ENCODE measurements at places on chromosomes 4 and X. TPM values are rescaled to one million over a fixed set of nuclear protein-coding genes. Genes with fewer than 3 reads are reported as not detected.

TACR3 gene
- not detected for total RNA-seq

HEPH gene
- total RNA-seq, result 23.5 TPM

UGT8 gene
- not detected for total RNA-seq

RBM41 gene
- total RNA-seq, result 11.9 TPM

NR3C2 gene
- 1.9 TPM for total RNA-seq

RASSF6 gene
- total RNA-seq, result not detected

GRCh38 chr4:32499171-32499570 is 1779.0 kb downstream of the PCDH7 start:
- no peak overlapping the region for H3K4me3 ChIP-seq
- H3K36me3 ChIP-seq, result no peaks in the 10 kb centered on the region
- no peaks in the 10 kb centered on the region for H3K27me3 ChIP-seq
- DNase-seq, result no peak
- H3K4me1 ChIP-seq, result no peaks in the 10 kb centered on the region

DNA sequence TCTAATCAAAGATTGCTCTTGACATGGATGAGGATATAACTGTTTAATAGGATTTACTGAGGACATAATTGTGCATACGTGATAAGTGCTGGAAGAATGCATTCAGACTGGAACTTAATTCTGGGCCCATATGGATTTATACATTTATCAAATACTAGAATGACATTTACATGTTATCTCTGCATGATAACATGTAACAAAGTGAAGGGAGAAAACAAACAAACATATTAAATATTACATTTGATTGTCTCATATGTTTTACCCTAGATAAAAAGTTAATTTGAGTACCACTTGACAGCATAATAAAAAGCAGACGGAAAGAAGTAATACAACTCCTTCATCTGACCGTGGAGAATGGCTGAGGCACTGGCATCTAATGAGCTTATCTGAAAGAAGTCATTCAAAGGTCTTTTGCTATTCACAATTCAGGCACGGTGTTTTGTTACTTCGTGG is 297.8 kb downstream of the PPP3CA start:
- no peaks in the 10 kb centered on the region for H3K27me3 ChIP-seq
- no peak overlapping the region for H3K4me3 ChIP-seq
- H3K36me3 ChIP-seq, result peaks cover 1% of the 10 kb centered on the region
- no peak overlapping the region for H3K27ac ChIP-seq
- no peak for DNase-seq

DNA sequence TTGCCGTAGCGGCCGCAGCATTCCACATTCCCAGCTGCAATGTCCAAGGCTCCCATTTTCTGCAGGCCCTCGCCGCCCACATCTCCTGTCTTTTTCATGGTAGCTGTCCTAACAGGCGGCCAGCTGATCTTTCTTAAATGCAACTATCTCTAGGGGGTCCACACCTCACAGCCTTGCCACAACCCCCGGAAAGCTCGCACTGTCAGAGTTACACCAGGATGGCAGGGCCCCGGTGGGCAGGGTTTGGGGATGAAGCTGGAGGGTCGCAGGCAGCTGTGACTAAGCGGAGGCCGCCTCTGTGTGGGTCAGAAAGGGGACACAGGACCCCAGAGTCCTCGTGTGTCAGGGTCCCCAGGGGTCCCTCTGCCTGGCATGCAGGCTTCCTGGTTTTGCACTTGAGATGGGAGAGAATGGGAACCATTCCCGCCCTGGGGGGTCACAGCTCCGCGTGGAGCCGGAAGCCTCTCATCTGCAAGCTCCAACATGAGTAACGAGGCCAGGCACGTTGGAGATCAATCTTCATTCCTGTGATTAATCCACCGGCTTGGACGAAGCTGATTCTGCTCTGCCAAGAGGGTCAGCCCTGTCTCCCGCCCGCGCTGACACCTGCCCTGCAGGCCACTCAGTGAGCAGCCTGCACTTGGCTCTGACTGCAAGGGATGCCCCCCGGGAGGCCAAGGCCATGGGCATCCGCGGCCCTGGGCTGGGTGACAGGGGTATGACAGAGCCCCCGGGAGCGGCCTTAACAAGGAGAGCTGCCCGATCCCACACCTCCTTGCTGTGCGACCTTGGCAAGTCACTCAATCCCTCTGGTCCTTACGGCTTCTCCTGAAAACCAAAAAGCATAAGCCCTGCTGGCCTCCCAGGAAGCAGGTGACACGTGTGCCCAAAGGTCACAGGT is 97.9 kb downstream of the ADRA2C start:
- no peak overlapping the region for H3K27ac ChIP-seq
- DNase-seq, result no peak
- H3K4me1 ChIP-seq, result no peaks in the 10 kb centered on the region
- no peaks in the 10 kb centered on the region for H3K36me3 ChIP-seq

- no peak overlapping the region for H3K27ac ChIP-seq
- DNase-seq, result no peak
- no peaks in the 10 kb centered on the region for H3K4me1 ChIP-seq
- H3K36me3 ChIP-seq, result peaks cover 2% of the 10 kb centered on the region
- no peaks in the 10 kb centered on the region for H3K27me3 ChIP-seq
Observed at GRCh38 chr4:183657564-183657963, 1.4 kb downstream of the RWDD4 start.

- peaks cover 5% of the 10 kb centered on the region for H3K4me1 ChIP-seq
- no peak overlapping the region for H3K4me3 ChIP-seq
- H3K27ac ChIP-seq, result no peak overlapping the region
- no peak for DNase-seq
- peaks cover 4% of the 10 kb centered on the region for H3K27me3 ChIP-seq
Observed at GRCh38 chr4:184169225-184169867, 48.3 kb downstream of the ENPP6 start.

GRCh38 chrX:1357993-1358392 is 21.4 kb downstream of the IL3RA start:
- no peak for DNase-seq
- H3K27ac ChIP-seq, result no peak overlapping the region
- no peaks in the 10 kb centered on the region for H3K27me3 ChIP-seq
- H3K36me3 ChIP-seq, result peaks cover 9% of the 10 kb centered on the region
- no peaks in the 10 kb centered on the region for H3K4me1 ChIP-seq
- no peak overlapping the region for H3K4me3 ChIP-seq

DNA sequence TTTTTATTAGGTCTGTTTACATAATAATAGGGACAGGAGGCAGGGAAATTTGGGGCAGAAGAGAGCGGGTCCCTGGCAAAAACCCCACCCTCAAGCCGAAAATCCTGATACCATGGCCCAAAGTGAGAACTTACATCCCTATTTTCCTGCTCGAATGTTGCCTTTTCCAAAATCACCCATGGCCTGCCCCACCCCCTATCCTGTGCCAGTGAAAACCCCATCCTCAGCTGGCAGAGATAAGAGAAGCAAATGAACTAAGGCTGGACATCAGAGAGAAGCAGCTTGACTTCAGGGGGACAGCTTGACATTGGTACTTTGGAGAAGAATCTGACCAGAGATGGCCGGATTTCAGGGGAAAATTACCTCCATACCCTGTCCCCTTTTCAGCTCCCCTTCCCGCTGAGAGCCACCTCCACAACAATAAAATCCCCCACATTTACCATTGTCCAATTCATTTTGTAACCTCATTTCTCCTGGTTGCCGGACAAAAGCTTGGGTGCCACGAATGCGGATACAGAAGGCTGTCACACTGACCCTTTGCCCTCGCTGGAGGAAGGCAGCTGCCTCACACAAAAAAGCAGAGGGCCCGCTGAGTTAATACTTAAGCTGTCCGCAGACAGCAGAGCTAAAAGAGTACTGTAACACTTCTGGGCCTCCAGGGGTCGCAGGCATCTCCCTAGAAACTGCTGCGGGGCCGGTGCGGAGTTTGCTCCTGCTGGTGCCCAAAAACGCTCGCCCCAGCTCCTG is 196.2 kb downstream of the SNCA start:
- H3K4me3 ChIP-seq, result no peak overlapping the region
- DNase-seq, result peak; percentile 49
- H3K36me3 ChIP-seq, result no peaks in the 10 kb centered on the region
- no peaks in the 10 kb centered on the region for H3K27me3 ChIP-seq

GRCh38 chrX:153554519-153555167 is 37.2 kb downstream of the ATP2B3 start:
- peak; percentile 31 for DNase-seq
- H3K4me3 ChIP-seq, result no peak overlapping the region
- no peaks in the 10 kb centered on the region for H3K36me3 ChIP-seq
- no peaks in the 10 kb centered on the region for H3K4me1 ChIP-seq
- no peak overlapping the region for H3K27ac ChIP-seq
- peaks cover 11% of the 10 kb centered on the region for H3K27me3 ChIP-seq

DNA sequence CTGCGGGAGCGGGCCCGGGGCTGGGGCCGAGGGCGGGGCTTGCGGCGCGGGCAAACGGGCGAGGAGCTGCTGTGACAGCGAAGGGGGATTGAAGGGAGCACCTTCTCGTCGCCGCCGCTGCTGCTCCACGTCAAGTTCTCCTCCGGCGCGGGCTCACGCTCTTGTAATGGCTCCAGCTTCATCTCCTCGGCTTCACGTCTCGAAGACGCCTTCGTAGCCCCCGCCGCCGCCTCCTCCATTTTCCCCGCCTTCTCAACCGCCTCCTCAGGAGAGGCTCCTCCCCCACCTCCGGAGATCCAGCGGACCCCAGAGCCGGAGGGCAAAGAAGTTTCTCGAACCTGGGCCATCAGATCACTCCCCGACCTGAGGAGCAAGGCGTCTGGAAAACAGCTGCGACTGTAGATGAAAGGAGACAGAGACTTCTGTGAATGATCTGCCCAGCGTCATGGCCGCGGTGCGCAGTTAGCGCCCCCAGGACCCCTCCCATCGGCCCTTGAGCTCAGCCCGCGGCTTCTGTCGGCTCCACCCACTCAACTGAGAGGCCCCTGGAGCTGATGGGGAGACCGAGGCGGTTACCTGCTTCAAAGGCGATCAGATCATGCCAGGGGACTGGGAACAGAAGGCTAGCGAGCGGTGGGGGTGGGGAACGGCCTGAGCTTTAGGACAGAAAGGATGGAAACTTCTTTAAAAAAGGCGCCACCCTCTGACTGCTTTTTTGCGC is 895 bp downstream of the USP51 start:
- no peaks in the 10 kb centered on the region for H3K4me1 ChIP-seq
- H3K36me3 ChIP-seq, result no peaks in the 10 kb centered on the region
- peak overlapping the region; percentile 93 for H3K27ac ChIP-seq
- H3K27me3 ChIP-seq, result peaks cover 2% of the 10 kb centered on the region
- DNase-seq, result peak; percentile 8

GRCh38 chrX:47562615-47563243 is 1.7 kb downstream of the ARAF start:
- no peak overlapping the region for H3K27ac ChIP-seq
- H3K36me3 ChIP-seq, result peaks cover 18% of the 10 kb centered on the region
- H3K4me1 ChIP-seq, result 0 out of 2 replicates have a peak, but pooled peaks cover 1% of the 10 kb centered on the region
- no peak for DNase-seq
- no peaks in the 10 kb centered on the region for H3K27me3 ChIP-seq

- no peaks in the 10 kb centered on the region for H3K27me3 ChIP-seq
- H3K27ac ChIP-seq, result no peak overlapping the region
- H3K36me3 ChIP-seq, result peaks cover 14% of the 10 kb centered on the region
- peaks cover 49% of the 10 kb centered on the region for H3K4me1 ChIP-seq
Observed at GRCh38 chr4:1207157-1207470, 34.7 kb upstream of the SPON2 start.

- H3K4me1 ChIP-seq, result peaks cover 2% of the 10 kb centered on the region
- no peak overlapping the region for H3K4me3 ChIP-seq
- DNase-seq, result no peak
- no peaks in the 10 kb centered on the region for H3K36me3 ChIP-seq
Observed at GRCh38 chr4:156374069-156374468, 420.4 kb upstream of the CTSO start.

DNA sequence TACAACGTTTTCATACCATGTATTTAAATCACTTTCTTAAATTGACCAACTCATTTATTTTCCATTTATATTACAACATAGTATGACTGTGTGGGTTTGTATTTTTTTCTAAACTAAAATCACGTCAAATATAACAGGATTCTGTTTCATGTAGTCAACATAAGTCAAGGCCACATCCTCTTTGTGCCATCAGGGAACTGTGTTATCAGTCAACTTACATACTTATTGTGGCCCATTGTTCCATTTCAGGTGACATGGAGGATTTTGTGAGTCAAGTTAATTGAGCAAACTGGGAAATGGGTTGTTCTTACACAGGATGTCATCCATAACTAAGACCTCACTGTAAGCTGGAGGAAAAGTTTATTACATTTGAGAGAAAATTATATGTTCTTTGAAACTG is 35.9 kb downstream of the STK26 start:
- DNase-seq, result no peak
- H3K4me1 ChIP-seq, result no peaks in the 10 kb centered on the region
- no peak overlapping the region for H3K4me3 ChIP-seq
- peaks cover 8% of the 10 kb centered on the region for H3K27me3 ChIP-seq
- H3K27ac ChIP-seq, result no peak overlapping the region

DNA sequence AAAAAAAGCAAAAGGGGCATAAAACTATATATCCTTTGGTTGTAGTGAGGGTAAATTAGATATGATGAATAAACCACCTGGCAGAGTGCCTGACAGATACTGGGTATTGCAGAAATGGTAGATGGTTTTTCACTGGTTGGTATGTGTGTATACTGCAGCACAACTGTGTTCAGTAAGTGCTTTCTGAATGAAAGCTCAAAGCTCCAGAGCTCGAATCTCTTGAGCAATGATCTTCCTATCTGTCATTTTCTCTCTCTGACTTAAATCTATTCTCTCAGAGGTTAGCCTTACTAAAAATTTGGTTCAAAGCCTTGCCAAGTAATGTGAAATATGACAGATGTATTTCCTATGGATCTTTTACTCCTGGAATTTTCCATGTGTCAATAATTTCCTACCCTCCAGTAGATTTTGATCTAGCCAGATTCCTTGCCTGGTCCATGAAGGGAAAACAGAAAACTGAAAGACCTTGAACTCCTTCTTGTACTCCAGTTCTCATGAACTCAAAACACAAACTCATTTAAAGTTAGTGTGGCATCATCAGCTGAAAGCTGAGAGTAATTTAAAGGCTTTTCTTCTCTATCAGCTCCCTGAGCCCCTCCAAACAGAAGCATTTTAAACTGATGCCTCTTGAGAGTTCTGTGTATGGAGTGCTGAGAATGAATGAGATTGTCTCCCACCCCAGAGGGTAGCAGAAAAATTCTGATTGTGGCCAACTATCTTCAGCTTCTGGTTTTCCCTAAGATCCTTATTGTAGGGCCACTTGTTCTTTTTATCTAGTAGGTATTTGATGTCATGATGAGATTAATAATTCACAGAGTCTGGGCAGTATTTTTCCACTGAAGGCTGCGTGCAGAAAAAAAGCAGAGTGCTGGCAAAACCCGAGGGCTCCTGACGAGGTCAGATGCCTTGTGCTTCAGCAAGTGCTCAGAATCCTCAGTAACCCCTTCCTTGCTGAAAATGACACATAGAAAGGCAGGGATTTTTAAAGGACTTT is 363.4 kb upstream of the BOD1L1 start:
- H3K27me3 ChIP-seq, result no peaks in the 10 kb centered on the region
- H3K36me3 ChIP-seq, result no peaks in the 10 kb centered on the region
- H3K4me1 ChIP-seq, result peaks cover 16% of the 10 kb centered on the region
- DNase-seq, result peak; percentile 25
- H3K27ac ChIP-seq, result no peak overlapping the region

GRCh38 chr4:147901916-147902315 is 170.0 kb downstream of the ARHGAP10 start:
- H3K36me3 ChIP-seq, result no peaks in the 10 kb centered on the region
- H3K27me3 ChIP-seq, result no peaks in the 10 kb centered on the region
- peak; percentile 52 for DNase-seq

- H3K36me3 ChIP-seq, result no peaks in the 10 kb centered on the region
- H3K4me3 ChIP-seq, result no peak overlapping the region
- H3K27me3 ChIP-seq, result no peaks in the 10 kb centered on the region
- peaks cover 5% of the 10 kb centered on the region for H3K4me1 ChIP-seq
Observed at GRCh38 chr4:11741190-11741652, 312.5 kb upstream of the HS3ST1 start.
